Lower lobe of right lung (tissue), 2 donors: ENCODE measurements at places on chromosomes 5 and 9.

DNA sequence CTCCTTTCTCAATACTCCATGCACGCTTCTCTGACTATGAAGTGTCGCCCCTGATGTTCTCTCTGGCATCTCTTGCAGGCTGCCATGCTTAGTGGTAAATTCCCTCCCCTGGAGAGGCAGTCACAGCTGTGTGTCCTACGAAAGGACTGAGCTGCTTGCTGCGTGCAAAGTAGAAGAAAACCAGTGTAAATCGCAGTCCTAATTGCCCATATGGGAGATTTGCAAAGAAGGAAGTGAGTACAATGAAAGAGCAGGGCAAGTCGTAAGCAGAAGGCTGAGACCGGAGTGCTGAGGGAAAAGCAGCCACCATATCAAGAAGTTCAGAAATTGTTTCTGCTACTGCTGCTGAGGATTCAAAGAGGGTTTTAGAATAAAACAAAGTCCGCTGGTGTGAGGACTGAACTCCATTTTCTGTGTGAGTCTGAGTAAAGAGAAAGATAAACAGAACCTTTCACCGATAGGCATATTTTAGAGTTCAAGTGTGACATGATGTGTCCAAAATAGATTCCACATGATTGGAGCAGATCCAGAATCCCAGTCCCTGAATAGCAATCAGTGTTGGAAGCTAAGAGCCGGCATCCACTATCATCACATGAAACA is 507.8 kb upstream of the MPDZ start:
- DNase-seq, result no peak

DNA sequence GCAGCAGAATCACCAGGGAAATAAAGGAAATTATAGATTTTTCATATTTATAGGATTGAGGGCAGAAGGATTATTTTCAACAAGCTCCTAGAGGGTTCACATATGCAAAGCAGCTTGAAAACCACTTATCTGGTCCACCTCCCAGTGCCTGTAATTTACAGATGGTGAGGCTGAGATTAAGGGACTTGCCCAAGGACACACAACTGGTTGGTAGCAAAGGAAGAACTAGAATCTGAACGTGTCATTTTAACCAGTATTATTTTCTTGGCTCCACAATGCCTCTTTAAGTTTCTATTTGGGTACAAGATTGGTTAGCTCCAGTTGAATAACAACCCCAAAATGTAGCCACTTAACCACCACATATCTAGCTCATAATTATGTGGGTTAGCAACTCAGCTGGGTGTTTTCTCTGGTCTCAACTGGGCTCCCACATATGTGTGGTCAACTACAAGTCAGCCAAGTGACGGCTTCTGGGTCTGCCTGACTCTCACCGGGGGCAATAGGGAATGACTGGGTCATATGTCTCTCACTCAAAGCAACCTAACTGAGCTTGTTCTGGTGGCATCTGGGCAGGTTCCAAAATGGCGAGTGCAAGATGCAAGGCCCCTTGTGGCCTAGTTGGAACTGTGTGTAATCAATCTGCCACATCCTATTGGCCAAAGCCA is 127.7 kb downstream of the ZDHHC21 start:
- no peak for DNase-seq

DNA sequence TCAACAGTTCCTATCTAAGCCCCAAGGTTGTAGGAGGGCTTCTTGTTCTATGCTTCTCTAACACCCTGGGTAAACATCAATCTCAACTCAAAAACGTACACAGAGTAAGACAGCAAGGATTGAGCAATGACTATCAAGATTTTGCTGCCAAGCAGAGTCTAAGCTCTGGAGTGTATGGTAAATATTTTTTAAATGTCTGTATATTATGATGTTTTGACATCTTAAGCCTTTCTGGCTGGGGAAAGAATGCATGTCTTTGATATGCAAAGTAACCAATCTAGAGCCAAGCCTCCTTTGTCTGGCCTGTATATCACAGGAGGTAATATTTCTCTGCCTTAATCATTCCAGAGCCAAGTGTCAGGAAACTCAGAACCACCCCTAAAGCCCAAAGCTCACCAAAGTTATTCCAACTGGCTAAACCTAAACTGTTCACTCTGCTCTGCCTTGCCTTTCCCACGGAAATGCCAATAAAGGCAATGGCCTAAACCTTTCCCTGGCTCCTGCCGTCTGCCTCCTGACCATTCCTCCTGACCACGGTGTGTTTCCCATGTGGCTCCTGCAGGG is 45.2 kb downstream of the YIPF5 start:
- no peak for DNase-seq

- DNase-seq, result no peak
Observed at GRCh38 chr5:177296581-177296980, 6.9 kb downstream of the RAB24 start.

- DNase-seq, result no peak
Observed at GRCh38 chr9:121192959-121193640, 8.6 kb downstream of the RAB14 start.

DNA sequence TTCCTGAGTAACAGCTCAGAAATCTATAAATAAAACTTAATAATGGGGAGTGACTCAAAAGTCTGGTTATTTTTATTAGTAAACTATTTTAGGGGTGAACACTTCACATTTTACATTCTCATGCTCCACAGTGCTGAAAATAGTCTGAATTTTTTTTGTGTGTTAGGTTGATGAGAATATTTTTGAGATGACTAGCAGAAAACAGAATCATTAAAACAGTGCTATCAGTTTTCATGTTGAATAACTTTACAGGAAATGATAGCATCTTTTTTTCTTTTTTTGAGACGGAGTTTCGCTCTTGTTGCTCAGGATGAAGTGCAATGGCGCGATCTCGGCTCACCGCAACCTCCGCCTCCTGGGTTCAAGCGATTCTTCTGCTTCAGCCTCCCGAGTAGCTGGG is 60.3 kb downstream of the TMC1 start:
- no peak for DNase-seq

DNA sequence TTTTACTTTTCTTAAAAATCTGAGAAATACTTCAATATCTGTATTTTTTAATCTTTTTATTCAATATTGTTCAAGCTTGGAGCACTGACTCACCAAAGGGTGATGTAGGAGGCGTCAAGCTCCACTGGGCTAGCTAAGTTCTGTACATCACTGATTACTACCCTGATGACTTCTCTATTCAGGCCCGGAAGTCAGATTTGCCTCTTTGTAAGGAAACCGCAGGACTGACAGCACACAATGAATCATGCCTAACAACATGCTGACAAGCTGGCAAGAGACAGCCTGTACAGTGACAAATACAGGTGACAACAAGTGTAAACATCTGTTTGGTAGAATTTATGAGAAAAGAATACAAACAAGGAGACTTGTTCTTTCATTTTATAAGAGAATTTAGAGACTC is 627.9 kb upstream of the RORB start:
- DNase-seq, result no peak

DNA sequence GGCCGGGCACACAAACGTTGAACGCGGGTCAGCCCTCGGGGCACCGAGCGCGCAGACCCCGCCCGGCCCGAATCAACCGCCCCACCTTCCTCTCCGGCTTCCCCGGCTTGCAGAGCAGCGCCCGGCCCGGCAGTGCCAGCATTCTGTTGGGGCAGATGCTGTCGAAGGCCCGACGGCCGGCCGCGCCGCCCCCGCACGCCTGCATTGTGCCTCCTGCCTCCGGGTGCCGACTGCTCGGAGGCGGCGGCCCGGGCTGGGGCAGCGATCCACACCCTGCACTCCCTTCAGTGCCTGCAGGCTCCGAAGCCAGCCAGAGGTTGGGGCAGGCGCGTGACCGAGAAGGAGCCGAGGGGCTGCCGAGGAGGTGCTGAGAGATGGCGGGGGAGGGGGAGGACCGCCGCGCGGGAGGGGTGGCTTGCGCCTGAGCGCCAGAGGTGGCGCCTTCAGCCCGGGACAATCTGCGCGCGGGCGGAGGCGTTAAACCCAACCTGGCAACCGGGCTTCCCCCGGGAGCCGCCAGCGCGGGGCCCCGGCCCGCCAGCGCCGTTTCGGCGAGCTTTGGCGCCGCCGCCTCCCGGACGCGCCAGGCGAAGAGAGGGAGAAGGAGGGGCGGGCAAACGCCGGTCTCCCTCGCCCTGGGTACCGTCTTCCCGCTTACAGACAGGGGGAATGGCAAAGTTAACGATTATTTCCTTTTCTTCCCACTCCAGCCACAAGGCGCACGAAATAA is at the start of gene MCIDAS:
MCIDAS (minus strand) TSS at position 382 of the 730 bp plus-strand sequence; CDS start at position 205, 177 bp downstream.
- DNase-seq, result peak; percentile 57

DNA sequence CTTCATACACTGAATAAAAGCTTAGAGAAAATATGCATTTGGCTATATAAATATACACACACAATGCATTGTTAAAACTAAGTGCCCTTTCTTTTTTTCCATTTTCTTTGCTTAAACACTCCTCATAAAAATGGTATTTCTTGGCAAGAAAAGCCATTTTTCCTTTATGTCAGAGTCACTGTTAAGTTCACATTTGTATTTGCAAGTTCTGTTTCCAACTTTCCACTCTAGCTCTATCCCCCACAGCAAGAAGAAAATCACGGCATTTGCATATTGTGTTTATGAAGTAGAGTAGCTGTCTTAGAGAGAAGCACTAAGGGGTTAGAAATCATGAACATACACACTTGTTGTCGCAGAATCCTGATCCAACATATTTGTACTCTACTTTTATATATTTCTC is 662.1 kb upstream of the MEF2C start:
- no peak for DNase-seq

DNA sequence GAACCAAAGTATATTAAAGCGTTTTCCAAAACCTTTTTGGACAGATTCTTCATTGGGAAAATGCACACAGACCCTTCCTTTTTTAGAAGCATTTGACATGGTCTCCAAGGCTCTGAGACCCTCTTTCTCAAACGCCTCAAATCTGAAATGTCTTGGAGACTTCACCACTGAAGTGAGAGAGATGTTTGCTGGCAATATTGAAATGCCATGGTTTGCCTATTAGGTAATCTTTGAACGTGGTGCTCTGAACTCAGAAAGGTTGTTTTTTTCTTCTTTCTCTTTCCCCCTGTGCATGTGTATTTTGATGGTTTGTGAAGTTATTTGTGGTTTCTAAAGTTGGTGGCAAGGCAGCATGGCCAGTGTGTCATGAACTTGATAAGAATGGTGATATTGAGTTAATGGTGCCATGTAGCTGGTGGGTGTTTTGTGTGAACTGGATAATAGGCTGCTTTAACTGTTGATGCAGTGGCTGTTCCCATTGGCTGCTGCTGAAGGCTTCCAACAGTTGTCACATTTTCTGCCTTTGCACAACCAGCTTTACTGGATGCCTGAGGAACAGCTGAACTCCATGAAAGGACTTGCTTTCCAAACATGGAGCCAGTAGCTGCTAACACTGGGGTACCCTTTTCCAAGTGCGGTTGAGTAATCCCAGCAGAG is 1.7 kb downstream of the PALM2AKAP2 start:
- no peak for DNase-seq

DNA sequence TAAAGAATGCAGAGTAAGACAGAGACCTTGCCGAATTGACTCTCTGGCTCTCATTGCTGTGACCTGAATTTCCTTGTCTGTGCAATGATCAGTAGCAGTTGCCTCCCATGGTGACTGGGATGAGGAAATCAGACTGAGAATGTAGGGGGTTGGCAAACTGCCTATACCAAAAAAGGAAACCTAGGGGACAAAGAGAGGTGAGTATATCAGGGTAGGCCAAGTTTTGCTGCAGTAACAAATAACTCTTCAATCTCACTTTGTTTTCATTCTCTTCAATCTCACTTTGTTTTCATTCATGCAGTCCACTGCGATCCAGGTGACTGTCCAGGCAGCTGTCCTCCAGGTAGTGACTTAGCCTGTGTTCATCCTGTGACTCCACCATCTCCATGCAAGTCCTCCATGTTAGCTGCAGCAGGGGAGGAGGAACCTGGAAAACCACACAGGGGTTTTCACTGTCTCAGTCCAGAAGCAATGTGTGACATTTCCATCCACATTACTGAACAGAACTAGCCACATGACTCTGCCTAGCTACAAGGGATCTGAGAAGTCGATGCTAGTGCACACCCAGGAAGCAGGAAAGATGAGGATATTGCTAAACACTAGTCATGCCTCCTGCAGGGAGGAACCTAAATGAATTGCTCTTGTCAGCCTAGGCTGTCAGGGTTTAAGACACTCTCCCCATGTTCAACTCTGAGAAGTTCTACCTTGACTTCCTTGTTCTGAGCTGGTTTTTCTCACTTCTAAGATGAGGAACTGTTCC is 26.0 kb downstream of the TMEM174 start:
- no peak for DNase-seq

DNA sequence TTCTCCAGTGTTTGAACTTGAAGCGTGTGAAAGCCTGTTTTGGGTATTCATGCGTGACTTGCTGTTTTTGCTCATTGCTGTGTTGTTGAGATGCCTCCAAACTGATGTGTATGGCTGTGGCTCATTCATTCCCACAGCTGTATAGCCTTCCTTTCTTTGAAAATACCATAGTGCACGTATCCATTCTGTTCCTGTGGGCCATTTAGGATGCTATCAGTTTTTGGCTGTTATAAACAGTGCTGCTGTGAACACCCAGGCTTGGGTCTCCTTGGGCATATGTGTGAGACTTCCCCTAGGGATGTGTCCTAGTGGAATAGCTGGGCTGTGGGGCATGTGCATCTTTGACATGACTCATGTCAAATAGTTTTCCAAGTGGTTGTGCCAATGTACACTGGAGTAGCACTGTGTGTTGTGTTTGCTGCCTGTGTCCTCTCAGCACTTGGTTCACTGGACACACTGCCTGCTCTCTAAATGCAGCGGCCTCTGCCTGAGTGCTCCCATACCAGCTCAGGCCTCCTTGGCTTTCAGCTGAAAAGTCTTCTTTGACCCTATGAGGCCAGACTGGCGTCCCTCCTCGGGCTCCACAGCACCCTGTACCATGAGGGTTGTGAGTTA is 102.6 kb upstream of the TBC1D2 start:
- no peak for DNase-seq

GRCh38 chr9:76519075-76519835 is 60.3 kb downstream of the GCNT1 start:
- no peak for DNase-seq

GRCh38 chr5:39302472-39302871 is 61.8 kb downstream of the C9 start:
- DNase-seq, result no peak

GRCh38 chr5:60402161-60402785 is 297.7 kb downstream of the DEPDC1B start:
- no peak for DNase-seq

DNA sequence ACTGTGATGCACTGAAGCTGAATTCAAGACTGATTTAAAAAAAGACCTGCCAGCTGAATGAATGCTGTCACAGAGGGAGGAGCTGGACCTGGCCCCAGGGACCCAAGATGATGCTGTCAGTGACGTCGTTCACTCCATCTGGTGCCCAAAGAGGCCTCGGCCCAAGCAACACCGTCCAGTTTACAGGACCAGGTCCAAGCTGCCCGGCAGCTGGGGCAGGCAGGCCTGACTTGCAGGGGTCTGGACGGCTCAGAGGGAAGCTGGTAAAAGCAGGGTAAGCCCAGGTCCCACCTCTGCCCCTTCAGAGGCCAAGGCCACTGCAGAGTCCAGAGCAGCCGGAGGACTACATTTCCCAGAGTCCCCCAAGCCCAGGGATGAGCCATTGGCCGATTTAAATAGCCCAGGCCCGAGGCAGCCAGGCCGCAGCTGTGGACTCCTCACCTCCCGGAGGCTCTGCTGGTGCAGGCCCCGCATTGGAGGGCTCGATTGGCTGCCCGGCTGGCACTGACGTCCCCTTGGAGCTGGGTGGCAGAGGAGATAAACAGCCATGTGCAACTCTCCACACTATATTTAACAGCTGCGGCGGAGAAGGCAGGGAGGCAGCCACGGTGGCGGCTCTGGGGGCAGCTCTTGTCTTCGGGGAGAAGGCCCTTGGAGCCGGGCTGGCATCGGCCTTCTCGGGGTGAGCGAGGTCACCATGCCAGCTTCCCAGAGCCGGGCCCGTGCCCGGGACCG is at the start of gene PLPP7:
PLPP7 (plus strand) TSS at position 423 of the 735 bp plus-strand sequence; CDS start at position 698, 275 bp downstream.
- no peak for DNase-seq

GRCh38 chr5:67063791-67064190 is 132.8 kb downstream of the CD180 start:
- no peak for DNase-seq
